Smooth muscle cell of the pulmonary artery (primary cell): ENCODE measurements at places on chromosomes 5 and 9. TPM values are rescaled to one million over a fixed set of nuclear protein-coding genes. Genes with fewer than 3 reads are reported as not detected.

HACD4 gene
- total RNA-seq: 2.0 and 5.0 TPM in 2 replicates

PRR7 gene
- total RNA-seq: 5.7 and 11.4 TPM in 2 replicates

ZDHHC21 gene
- 10.1 and 12.2 TPM in 2 replicates for total RNA-seq

FAM151B gene
- total RNA-seq: 6.1 and 7.4 TPM in 2 replicates

ANKRD20A1 gene
- total RNA-seq: not detected in 2 replicates

SPATA31A3 gene
- total RNA-seq: not detected in 2 replicates

BRD9 gene
- total RNA-seq: 30.5 and 43.3 TPM in 2 replicates

FOXI1 gene
- not detected in 2 replicates for total RNA-seq

SAXO1 gene
- under 0.01 TPM in 1 of 2 replicates, not detected in the other for total RNA-seq

IL7R gene
- total RNA-seq: 5.4 and 9.8 TPM in 2 replicates

CCNO gene
- 0.13 and 1.1 TPM in 2 replicates for total RNA-seq

MCCC2 gene
- 21.9 and 24.9 TPM in 2 replicates for total RNA-seq

CD14 gene
- 4.8 and 5.2 TPM in 2 replicates for total RNA-seq

ENTPD8 gene
- not detected in 2 replicates for total RNA-seq

CARD6 gene
- total RNA-seq: 7.4 and 13.0 TPM in 2 replicates

HTR4 gene
- 0.07 and 3.3 TPM in 2 replicates for total RNA-seq

PDE6A gene
- not detected in 2 replicates for total RNA-seq

PCDHA11 gene
- 0.23 and 0.33 TPM in 2 replicates for total RNA-seq

PRDM12 gene
- not detected in 2 replicates for total RNA-seq

TERT gene
- total RNA-seq: not detected in 2 replicates

BAAT gene
- 0.07 TPM in 1 of 2 replicates, not detected in the other for total RNA-seq

GFI1B gene
- not detected in 2 replicates for total RNA-seq

EDIL3 gene
- 324 and 430 TPM in 2 replicates for total RNA-seq

ANKRD34B gene
- total RNA-seq: not detected in 2 replicates

SHISAL2B gene
- not detected in 2 replicates for total RNA-seq

DYNC2I2 gene
- total RNA-seq: 35.8 and 43.4 TPM in 2 replicates

MXD3 gene
- total RNA-seq: 2.6 and 5.0 TPM in 2 replicates

PCDHB15 gene
- 0.59 and 0.91 TPM in 2 replicates for total RNA-seq

PPP3R2 gene
- not detected in 2 replicates for total RNA-seq
